ENCODE measurements at places on chromosomes 16 and 17. TPM values are rescaled to one million over a fixed set of nuclear protein-coding genes. Genes with fewer than 3 reads are reported as not detected.

- DNase-seq: no peak
Measured at GRCh38 chr16:3066440-3066748, 954 bp downstream of the IL32 start.

GRCh38 chr17:44541884-44542581, 15.3 kb upstream of the FZD2 start:
- no peak for DNase-seq

The OTOA gene
- not detected for polyA plus RNA-seq

The ZG16 gene
- not detected for polyA plus RNA-seq

DNA sequence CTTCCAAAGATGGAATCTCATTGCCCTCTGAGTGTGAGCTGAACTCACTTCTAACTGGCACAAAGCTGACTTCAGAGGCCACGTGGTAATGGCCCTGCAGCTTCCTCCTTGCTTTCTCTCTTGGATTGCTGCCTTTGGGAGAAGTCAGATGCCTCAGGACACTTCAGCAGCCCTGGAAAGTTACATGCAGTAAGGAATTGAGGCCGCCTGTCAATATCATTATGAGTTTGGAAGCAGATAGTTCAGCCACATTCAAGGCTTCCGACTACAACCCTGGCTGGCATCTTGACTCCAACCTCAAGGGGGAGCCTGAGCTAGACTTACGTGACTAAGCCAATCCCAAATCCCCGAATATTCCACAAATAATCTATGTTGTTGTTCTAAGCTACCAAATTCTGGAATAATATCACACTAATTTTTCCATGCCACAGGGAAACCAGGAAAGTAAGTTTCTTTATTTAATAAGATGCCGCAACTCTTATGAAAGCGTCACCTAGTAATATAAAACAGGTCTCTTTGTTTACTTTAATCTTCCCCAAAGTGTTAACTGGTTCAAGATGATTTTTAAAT, 13.6 kb downstream of the CEP20 start:
- DNase-seq: peak; percentile 90

GRCh38 chr16:28182183-28182582, 29.6 kb downstream of the XPO6 start:
- DNase-seq: peak; percentile 64

DNA sequence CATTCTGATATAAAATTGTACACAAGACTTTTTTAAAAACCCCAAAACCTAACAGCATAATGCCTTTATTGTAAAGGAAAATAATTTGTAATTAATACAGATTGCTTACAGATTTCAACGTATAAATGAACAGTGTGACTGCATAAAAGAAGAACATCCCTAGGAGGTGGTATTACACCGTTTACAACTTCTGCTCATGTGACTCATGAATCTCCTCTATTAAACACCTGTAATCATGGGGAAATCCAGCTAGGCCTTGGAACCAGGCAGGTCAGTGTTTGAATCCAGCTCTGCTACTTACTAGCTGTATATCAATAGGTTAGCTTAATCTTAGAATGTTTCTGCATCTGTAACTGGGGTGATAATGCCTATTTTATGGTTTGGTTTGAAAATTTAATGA, 15.2 kb downstream of the RABEP1 start:
- no peak for DNase-seq

The ESRP2 gene
- polyA plus RNA-seq: not detected

- DNase-seq: no peak
Measured at GRCh38 chr16:4747906-4748681, 13.8 kb downstream of the DNAAF8 start.

DNA sequence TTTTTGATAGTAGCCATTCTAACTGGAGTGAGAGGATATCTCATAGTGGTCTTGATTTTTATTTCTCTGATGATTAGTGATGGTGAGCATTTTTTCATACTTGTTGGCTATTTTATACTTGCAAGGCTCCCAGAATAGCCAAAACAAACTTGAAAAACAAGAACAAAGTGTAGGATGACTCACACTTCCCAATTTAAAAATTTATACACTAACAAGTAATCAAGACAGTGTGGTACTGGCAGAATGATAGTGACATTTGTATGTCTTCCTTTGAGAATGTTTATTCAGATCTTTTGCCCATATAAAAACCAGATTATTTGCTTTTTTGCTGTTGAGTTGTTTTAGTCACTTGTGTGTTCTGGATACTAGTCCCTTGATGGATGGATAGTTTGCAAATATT, 17.8 kb downstream of the SPECC1 start:
- no peak for DNase-seq

- no peak for DNase-seq
Measured at GRCh38 chr16:46688101-46688653, 801 bp downstream of the VPS35 start.

DNA sequence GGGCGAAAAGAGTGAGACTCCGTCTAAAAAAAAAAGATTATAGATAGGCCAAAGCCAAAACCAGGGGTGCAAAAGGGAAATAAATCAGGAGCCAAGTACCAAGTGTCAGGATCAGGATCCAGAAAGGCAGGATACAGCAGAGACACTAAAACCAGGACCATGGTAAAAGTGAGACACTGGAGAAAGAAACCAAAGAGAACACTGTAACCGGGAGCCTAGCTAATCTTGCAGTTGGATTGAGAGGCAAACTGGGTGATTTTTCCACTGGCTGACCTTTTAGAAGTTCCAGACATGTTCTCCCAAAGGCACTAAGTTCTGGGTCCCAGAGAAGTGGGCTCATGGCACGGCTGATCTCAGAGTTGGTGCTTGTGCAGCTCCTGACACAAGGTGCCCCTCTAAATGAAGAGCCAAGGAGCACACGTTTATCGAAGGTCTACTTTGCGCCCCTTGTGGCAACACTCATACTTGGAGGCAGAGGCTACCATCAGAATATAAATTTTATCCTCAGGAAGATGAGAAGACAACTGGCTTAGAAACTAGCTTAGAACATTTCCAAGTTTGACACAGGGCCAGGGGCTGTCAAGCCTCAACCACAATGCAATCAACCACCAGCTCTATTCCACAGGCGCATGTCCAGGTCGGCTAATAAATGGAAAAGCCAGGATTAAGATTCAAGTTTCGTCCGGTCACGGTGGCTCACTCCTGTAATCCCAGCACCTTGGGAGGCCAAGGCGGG, 27.5 kb upstream of the HELZ start:
- DNase-seq: no peak

The SLC12A3 gene
- not detected for polyA plus RNA-seq

GRCh38 chr17:62680541-62681052, 53.1 kb downstream of the MRC2 start:
- DNase-seq: no peak

The LRRC46 gene
- polyA plus RNA-seq: 0.95 TPM

- DNase-seq: peak; percentile 66
Measured at GRCh38 chr16:89210904-89211515, 6.5 kb upstream of the ZNF778 start.

GRCh38 chr17:67359960-67360791, 6.2 kb downstream of the PSMD12 start:
- DNase-seq: peak; percentile 53

GRCh38 chr16:88405216-88406060, 22.7 kb downstream of the ZNF469 start:
- DNase-seq: peak; percentile 86

The WIPI1 gene
- polyA plus RNA-seq: 100 TPM

GRCh38 chr17:51028176-51028863, 92.3 kb downstream of the SPAG9 start:
- peak; percentile 45 for DNase-seq

Data from GM23248 (cell line).